ENCODE measurements at places on chromosomes 6 and 20.
A peak's percentile ranks its signal among the peaks of the same experiment; 100 is the strongest.

DNA sequence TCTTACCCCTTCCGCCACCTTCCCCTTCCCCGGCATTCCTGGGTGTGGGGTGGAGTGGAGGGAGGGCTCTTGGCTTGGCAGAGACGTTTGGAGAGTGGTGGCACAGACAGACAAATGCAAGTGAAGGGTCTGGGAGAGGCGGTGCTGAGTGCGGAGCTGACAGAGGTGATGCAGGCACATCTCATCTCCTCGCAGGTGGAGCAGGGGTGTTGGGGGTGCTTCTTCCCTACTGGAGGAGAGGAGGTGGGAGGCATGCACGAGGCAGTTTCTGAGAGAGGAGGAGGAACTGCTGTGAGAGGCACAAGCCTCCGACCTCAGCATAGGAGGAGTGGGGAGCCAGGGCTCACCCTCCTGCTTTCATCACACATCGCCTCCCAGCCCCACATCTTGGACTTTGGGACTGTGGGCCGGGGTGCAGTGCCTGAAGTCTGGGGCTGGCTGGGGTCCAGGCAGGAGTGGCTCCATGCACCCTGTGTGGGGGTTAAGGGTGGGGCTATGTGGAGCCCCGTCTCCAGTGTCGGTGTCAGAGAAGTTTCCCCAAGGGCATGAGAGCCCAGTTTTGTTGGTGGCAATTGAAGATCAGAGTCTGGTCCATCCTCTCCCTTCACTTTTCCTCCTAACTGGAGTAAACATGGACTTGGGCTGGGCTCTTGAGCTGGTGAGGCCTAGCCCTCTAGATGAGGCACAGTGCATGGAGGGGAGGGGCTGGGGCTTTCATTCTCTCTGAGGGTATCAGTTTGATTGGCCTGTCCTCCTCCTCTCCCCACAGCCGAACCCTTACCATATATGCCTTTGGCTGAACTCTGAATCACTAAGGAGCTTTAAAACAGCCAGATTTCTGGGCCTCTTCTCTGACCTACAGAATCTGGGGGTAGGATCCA, 20.2 kb upstream of the SLC22A7 start:
- peak; percentile 89 for DNase-seq

- no peak for DNase-seq
These were observed 83.8 kb upstream of the SASH1 start for GRCh38 chr6:148258868-148259267.

DNA sequence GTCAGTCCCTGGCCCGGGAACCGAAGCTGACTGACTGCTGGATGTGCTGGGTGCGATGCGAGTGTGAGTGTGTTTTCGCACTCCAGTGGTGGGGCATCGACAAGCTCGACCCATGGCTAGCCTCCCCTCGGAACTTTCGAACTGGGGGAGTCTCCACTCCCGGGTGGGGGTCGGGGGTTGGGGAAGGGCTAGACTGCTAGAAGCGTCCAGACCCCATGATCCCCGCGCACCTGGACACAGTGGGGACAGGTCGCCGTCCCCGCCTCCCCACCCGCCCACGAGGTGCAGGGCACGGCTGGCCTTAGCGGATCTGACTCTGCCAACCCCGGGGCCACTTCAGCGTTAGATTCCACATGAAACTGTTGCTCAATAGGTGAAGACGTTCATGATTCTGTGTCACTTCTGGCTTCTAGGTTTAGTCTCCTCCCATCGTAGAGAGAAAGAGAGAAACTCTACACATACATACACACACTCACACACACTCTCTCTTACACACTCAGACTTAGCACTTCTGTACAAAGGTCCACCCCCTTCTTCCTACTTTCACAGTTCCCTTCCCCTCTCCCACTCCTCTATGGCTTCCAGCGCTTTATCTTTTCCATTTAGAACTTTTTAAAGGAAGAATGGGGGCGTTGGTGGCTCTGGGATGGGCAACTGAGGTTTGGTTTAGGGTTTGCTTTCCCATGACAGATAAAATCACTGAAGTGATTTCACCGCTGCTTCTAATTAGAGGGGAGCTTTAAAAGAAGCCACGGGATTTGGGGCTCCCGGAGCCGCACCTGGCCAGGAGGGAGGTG, 5.1 kb upstream of the TFAP2A start:
- no peak for DNase-seq

DNA sequence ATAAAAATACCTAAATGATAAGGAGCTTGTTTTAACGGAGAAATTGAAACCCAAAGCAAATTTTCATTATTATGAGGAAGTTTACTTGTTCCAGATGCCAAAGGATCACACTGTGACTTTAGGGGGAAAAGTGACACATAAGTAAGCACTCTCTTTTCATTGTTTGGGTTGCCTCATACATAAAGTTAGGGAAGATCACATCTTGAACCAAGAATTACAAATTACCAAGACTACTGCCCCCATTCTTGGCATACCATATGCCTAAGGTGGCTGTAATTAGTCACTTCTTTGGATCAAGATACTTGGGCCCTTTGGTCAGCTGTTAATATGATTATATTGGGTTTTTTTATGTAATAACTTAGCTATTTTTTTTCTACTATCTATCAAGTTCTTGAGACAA, 269.0 kb downstream of the COL12A1 start:
- DNase-seq: no peak

DNA sequence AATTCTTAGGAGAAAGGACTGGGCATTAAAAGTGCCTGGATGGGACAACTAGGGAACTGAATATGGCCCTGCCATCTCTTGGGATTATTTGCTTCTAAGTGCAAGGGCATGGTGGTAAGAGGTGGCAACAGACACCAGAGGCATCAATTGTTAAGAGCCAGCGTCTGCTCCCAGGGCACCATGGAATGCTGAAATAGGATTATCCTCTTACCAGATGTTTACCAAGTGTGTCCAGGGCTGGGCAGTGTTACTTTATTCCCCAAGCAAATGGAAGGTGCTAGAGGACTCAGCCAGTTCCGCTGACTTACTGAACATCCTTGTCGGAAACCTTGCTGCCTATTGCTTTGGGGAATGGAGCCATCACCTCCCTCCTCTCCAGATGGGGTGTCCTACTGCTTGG, 273.6 kb upstream of the SUPT3H start:
- DNase-seq: no peak

GRCh38 chr6:160349814-160350350, 1.7 kb downstream of the SLC22A3 start:
- DNase-seq: peak; percentile 41

GRCh38 chr20:17083738-17084137, 143.1 kb upstream of the PCSK2 start:
- no peak for DNase-seq

DNA sequence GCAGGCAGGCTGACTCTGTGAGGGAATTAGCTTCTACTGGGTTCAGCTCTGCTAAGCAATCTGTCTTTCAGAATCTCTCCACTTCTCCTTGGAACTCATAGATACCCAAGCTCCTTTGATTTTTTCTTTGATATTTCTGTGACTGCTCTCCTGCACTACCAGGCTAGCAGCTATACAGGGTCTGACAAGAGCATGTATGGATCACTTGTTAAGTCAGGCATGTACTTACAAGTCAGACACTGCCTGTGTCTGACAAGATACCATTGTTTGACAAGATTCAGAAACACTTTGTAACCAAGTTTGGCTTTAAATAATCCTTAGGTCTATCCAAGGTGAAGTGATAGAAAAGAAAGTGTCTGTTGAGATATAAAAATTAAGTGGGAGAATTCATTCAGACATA, 79.5 kb downstream of the SESN1 start:
- DNase-seq: no peak

GRCh38 chr6:167027772-167028171, 28.6 kb downstream of the CEP43 start:
- DNase-seq: no peak

DNA sequence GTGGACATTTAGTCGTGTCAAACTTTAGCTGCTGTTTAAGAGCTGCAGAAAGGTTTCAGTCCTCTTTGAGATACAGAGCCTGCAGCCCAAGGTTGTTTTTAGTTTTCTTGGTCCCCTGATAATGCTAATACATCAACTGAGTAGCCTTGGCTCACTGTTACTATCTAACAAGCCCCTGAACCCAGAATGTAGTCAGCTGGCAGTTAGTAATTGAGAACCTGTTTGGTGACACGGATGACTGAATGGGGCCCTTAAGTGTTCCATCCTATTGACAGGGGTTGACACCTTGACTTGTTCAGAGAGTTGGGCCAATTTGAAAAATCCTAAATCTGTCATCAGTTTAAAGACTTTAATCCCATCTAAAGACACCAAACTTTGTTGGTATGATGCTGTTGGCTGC, 2.8 kb downstream of the RTN4IP1 start:
- DNase-seq: no peak

- DNase-seq: no peak
These were observed 77.1 kb downstream of the CBLN4 start for GRCh38 chr20:55928266-55928665.

GRCh38 chr6:31597006-31597405, 4.2 kb upstream of the NCR3 start:
- no peak for DNase-seq

DNA sequence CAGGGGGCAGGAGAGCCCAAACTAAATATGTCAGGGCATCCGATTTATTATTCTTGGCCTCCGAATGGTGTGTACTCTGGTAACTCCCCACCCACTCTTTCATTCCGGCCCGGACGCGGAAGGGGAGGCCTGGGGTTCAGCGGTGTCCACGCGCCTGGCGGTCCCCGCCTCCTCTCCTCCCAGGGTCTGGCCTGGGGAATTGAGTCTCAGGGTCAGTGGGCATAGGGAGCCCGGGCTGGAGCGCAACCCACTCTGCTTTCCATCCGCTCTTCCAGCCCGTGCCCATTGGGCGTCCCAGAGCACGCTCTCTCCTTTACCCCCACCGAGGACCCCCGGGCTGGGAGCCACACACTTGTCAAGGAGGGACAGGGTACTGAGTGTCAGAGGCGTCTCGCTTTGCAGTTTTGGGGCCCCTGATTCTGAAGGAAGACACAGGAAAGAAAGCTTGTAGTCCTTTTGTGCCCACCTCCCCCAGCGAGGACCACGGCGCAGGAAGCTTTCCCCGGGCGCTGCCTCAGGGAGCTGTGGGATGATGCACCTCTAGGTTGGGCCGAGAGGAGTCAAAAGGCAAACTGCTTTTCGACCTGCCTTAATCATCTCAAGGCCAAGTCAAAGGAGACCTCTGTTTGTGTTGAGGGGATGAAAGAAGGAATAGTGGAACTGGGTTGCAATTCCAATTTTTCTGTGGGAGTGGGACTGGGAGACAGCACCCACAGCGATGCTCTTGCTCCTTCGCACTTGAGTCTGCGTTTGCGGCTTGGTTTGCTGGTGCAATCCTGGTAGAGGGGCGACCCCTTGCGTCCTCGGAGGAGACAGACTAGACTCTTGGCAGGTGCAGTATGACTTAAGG, 2.5 kb downstream of the RSPO3 start:
- peak; percentile 68 for DNase-seq

GRCh38 chr20:35311409-35311808, 19.2 kb upstream of the FAM83C start:
- DNase-seq: peak; percentile 55

- no peak for DNase-seq
These were observed 793 bp upstream of the HDAC2 start for GRCh38 chr6:113971741-113972140.

- no peak for DNase-seq
These were observed 142.9 kb downstream of the TPBG start for GRCh38 chr6:82506526-82506925.

- no peak for DNase-seq
These were observed 1618.1 kb downstream of the GRIK2 start for GRCh38 chr6:103011605-103012004.

DNA sequence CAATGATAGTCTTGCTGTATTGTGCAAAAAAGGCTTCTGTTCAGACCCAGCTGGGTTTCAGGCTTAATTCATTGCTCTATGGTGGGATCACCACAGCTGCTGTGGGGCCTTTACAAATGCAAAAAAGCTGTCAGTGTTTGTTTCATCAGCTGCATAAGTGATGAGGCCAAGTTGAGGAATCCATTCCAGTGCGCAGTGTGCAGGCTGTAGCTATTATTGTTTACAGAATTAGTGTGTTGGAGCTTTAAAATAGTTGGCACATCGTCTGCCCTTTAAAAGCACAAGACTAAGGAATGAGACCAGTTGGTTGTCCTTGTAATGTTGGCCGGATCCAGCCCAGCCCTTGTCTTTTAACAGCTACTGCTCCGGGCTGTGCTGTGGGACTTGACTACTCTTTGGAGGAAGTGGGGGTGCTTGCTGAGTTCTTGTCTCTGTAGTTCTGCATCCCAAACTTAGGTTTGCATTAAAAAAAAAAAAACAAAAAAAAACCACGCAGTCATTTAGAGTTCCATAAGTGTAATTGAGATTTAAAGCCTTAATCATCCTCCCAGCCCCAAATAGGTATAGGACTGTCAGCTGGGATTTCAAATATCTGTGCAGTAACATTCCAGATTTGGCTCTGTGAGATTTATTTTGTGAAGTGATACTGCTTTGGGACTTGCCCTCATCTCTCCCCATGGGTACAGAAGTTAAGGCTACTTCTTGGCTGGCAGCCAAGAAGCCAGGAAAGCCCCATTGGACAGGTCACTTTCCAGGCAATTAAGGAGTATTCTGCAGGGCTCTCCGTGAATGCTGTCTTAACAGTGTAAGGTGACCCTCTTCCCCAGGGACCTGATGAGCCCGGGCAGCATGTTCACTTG, 19.3 kb downstream of the JARID2 start:
- DNase-seq: no peak

DNA sequence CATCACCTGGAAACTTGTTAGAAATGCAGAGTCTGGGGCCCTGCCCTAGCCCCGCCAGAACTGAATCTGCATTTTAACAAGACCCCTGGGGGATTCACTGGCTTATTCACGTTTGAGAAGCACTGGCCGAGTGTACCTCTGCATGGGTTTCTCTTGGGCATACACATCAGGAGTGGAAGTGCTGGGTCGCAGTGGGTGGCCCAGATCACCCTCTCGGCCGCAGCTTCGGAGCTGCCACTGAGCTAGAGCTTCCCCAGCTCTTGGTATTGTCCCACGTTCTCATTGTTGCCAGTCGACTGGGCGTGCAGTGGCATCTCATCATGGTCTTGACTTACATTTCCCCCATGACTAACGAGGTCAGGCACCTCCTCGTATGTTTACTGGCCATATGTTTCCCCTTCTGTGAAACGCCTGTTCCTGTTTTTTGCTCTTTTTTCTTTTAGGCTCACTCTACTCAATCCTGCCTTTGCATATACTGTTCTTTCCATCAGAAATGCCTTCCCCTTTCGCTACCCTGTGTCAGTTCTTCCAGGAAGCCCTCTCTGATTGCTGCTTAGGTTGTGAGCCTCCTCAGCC, 3.0 kb upstream of the DLGAP4 start:
- DNase-seq: no peak

DNA sequence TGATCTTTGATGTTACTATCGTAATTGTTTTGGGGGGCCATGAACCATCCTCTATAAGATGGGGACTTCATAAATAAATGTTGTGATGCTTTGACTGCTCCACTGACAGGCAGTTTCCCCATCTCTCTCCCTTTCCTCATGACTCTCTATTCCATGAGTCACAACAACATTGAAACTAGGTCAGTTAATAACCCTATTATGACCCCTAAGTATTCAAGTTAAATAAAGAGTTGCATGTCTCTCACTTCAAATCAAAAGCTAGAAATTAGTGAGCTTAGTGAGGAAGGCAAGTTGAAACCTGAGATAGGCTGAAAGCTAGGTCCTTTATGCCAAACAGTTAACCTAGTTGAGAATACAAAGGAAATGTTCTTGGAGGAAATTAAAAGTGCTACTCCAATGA, 491.0 kb downstream of the HAO1 start:
- no peak for DNase-seq

GRCh38 chr6:18350271-18350670, 36.9 kb upstream of the RNF144B start:
- DNase-seq: no peak
